NT2/D1 (cell line): ENCODE measurements at places on chromosomes 4 and X.

DNA sequence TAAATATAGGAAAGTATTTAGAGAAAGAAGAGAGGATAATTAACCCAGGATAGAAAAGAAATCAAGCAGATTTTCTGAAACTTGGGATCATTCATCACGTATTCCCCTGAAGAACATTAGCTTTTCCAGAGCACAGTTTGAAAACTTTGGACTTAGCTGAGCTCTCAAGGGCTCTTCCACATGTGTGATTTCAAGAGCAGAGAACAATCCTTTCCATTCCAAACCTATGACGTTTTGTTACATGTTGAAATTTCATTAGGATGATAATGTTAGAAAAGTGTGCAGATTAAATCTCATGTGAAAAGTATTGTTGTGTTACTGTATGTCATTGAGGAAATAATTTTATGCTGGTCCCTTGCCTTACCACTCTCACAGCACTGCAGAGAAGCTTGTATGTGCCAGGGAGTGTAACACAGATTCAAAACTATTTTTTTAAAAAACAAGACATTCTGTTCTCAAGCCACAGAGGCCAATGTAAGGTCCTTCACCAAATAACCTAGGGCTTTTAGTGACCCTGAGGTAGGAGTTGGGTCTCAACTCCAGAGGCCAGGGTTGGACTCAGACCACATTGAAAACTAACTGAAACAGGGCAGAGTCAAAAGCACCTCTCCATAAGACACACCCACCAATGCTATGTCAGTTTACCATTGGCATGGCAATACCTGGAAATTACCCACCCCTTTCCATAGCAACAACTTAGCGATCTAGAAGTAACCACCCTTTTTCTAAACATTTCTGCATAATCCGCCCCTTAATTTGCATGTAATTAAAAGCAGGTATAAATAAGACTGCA lies 141.3 kb downstream of the ANXA5 start:
- no peak for DNase-seq

DNA sequence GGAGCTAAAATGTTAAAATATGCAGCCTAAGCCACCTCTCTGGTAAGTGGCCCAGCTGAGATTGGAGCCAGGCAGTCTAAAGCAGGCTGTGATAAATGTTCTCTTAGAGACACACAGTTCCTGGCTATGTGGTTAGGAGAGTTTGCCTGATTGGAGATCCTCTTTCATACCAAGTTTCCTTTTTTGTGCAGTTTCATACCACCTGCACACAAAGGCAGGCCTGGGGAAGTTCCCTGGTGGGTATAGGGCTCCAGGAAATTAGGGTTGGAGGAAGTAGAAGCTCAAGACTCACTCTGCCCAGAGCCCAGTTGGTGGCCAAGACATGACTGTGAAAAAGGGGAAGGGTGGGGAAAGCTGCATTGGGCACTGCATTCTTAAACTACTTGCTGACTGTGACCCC lies 16.9 kb downstream of the CYBB start:
- no peak for DNase-seq

DNA sequence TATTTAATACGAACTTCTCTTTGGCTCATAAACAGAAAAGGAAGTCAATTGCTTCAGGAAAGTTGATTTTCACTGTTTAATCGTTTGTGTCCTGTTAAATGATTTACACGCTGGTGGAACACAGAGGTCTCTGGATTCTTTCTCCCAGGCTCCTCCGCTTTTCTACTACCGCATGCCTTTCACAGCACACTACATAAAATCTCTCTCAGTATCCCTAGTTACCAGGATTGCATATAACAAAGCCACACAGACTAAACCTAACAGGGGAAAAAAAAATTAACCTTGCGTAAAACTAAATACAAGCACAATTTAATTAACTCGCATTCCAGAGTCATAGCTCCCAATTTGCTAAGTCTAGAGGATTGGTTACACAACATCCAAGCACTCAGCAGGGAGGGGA lies 133.9 kb downstream of the CORIN start:
- DNase-seq: no peak

DNA sequence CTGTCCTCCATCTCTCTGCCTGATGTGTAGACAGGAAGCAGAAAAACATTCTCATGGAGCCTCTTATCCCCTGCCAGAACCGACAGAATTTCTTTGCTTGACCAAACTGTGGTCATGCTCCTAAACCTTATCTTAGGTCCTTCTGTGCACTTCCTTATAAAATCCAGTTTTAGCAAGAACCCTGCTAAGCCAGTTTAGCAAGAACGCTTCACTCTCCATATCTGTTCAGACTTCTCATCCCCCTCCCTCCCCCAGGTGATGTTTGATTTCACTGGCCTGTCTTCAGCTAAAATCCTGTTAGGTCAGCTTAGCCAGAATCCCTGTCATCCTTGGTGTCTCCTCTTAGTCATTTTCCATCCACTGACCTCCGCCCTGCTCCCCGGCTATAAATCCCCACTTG lies 1130.9 kb upstream of the PRKX start:
- DNase-seq: no peak

DNA sequence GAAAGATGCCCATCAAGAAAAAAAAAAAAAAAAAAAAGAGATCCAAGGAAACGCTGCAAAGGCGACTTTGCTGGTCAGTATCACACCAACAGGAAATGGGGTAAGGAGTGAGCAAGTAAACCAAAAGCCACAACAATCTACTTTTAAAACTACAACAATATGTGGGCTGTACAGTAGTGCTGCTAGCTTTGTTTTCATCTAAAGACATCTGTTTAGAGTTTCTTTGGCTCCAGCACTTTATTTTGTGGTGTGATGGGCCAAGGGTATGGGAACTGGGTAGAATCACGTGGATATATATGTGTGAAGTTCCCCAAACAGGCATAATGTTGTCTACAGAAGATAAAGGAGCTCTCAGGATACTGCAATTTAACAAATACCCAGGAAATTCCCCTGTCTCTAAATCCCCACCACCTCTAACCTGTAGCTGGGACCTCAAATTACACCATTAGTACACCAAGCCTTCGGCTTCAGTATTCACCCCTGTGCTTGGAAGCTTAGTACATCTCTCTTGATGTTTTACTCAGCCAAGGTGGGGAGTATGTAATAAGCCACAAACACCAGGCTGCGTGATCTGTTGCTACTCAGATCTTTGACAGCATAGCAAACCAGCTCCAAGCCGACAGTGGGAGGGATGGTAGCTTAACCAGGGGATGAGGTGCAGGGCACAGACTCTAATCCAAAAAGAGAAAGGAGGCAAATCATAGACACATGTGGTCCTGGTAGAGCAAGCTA lies 207.9 kb downstream of the HS6ST2 start:
- DNase-seq: no peak

- DNase-seq: no peak
These were observed 22.6 kb downstream of the ASB11 start for GRCh38 chrX:15292861-15293260.

- DNase-seq: no peak
These were observed 5.3 kb upstream of the IDS start for GRCh38 chrX:149510386-149510785.

DNA sequence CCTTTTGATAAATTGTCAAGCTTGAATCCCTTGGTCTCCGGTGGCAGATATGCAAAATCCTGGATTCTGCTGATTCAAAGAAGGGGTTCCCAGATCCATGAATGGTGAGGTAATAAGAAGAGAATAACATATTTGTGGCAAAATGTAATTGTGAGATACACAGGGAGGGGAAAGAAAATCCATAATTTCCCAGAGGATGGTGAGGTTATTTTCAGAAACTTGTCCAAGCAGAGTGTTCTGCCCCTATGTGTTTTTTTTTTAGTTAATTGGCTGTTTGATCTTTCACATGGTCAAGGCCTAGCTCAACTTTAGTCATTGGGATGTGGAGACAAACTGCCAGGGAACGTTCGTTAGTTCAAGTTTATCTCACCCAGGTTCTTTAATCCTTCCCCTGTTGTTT lies 408.8 kb downstream of the MAPK10 start:
- no peak for DNase-seq

DNA sequence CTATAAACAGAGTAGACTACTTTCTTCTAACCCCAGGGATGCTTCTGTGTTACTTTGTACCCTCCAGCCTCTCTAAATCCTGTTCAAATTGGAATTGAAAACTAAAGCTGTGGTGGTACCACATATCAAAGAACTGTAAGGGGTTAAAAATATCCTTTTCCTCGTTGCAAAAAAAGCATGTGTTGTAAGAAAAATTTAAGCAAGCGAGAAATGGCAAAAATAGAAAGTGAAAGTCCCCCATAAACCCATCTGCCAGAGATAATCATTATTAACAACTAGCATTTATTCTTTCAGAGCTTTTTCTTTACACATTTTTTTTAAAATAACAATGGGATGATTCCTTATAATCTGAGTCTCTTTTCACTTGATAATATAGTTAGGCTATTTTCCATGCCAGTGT lies 40.6 kb downstream of the TMEM164 start:
- DNase-seq: no peak

- no peak for DNase-seq
These were observed 24.2 kb downstream of the ARHGAP6 start for GRCh38 chrX:11641349-11642065.

GRCh38 chr4:107318078-107318477 lies 282.0 kb upstream of the DKK2 start:
- DNase-seq: no peak

DNA sequence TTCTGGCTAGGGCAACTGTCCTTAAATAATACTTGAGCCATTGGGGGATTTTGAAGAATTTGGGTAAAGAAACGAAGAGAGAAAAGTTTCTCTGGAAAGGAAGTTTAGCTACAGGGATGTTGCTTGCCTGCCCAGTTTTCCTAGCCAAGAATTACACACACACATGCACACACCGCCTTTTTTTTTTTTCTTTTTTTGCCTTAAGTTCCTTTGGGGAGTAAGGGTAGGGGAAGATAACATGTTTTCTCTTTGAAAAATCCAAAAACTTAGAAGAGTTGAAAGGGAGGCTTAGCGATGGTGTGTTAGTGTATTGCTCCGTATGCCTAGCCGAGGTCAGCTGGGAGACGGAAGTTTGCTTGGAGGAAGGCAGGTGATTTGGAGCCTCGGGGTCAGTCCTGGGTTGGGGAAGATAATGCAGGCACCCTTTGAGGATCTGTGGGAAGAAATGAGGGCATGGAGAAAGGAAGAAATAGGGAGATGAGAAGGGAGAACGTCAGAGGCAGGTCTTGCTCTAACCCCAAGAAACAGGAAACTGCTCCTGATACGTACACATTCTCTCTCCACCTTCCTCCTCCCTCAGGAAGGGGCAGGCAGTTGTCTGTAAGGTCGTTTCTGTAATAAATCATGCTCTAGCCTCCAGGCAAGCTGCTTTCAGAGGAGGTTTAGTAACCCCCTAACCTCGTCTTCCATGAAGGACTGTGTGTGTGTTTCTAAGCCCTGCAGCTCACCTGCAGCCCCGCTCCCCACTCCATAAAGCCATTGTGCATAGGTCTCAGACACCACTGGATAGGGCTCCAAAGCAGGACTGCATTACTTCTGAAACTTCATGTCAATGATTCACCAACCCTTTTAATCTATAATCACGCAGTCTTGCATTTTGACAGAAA lies 10.5 kb downstream of the KLF3 start:
- DNase-seq: no peak

DNA sequence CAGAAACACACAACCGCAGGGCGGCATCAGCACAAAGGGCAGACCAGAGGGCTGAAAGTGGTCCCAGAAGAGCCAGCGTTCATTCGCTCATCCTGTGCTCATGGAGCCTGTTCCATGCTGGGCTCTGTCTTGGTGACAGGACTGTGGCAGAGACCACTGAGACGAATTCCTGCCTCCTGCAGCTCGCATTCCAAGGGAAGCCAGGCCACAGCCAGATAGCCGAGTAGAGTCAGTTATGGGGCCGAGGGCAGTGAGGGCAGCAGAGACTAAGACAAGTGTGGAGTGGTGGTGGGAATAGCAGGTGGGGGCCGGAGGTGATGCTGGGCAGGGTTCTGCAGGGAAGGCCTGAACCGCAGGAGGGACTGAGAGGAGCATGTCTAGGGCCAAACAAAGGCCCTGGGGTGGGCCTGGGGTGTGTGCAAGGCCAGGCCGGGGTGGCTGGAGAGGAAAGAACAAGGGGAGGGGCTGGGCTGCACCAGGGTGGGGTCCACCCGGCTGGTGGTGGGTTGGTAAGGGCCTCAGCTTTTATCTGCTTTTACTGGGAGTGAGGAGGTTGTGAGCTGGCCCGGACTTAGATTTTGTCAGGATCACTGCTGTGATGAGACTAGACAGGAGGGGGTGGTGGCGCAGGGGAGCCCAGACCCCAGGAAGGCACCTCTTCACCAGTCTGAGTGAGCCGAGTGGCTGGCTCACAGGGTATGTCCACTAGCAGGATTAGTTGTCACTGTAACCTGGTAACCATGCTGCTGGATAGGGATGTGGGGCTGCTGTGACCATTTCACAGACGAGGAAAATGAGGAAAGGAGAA lies 6.3 kb downstream of the PSAPL1 start:
- no peak for DNase-seq

DNA sequence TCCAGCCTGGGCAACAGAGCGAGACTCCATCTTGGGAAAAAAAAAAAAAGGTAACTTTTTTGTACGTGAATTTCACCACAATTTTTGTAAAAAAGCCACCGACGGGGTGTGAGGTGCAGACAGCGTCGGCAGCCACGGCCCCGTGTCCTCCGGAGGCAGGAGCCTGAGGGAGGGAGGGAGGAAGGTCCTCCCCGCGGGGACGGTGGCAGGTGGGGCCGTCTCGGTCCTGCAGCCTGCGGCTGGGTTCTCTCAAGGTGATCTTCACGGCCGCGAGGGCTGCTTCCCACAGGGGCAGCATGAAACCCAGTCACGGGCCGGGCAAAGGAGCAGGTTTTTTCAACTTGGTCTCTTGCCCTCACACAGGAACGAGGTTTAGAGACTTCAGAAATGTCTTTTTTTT lies 14.0 kb downstream of the PLCXD1 start:
- DNase-seq: no peak

DNA sequence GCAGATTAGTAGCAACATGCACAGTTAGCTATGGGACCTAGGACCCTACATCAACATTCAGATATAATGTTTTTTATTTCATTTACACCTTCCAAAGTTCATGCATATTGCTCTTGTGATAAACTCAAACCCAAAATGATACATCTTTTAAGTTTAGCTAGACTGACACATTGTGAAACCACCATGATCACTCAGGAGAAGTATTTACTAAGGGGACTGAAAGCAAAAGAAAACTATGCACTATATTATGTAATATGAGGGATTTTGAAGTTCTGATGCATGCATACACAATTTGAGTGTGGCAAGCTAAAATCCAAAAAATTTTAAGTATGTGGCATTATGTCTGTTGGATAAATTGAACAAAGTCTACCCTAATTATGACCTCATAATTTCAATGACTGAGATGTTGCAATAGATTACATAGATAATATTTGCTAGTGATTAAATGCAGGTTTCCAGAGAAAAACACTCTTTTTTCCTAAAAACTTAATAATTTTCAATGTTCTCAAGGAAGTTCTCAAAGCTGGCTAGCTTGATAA lies 914.8 kb upstream of the GRIA3 start:
- no peak for DNase-seq

DNA sequence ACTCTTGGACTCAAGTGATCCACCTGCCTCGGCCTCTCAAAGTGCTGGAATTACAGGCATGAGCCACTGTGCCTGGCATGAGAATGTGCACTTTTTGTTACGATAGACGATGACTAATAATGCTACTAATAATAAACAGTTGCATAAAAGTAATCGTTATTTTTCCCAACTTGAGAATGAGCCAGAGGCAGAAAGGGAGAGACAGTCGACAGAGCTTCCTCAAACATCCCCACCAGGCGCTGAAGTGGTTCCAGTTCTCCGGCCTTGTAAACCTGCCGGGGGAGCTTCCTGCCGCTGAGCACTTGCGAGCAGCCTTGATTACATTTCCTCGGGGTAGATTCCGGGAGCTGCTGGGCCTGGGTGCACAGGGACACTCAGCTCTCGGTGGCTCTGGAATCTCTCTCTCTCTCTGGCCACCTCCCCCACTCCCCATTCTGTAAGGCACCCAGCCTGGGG lies 8.9 kb upstream of the HTRA3 start:
- DNase-seq: peak; percentile 47
